Hypothalamus (tissue), 51 donors: ENCODE measurements at places on chromosomes 2 and 18.

- DNase-seq = no peak
Measured at GRCh38 chr2:217090024-217090473, 230.2 kb upstream of the TNP1 start.

- no peak for DNase-seq
Measured at GRCh38 chr2:215105607-215106354, 32.6 kb downstream of the ABCA12 start.

GRCh38 chr2:179049546-179050311, at the start of gene CCDC141:
Gene CCDC141 (minus strand): TSS chr2:179050137. CDS start chr2:179049941, 196 bp downstream.
- DNase-seq = no peak

DNA sequence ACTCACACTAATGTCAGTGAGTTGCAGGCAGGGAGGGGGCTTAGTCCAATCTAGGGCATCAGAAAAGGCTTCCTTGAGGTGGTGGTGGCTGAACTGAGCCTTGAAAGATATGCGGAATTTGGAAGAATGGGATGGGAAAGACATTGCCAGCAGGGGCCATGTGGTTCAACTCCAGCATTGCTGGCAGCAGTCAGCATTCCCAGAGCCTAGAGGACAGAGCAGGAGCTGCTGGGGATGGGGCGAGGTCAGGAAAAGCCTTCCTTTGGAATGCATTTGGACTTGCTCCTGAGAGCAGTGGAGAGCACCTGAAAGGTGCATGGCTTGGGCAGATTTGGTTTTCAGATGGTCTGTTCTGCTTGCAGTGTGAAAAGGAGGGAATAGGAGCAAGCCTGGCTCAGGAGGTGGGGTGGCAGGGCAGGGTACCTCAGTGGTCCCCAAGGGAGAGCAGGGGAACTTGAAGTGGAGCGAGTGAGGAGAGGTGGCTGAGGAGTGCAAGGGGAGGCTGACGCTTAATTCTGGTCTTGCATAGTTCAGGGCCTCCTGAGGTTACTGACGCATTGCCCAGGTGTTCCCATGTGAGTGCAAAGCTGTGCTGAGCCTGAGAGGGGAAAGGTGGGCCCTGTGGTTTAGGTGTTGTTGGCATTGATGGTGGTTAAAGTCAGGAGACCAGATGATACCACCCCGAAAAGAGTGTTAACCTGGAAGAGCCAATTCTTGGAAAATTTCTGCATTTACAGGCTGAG, 112.1 kb upstream of the MGAT5 start:
- no peak for DNase-seq

GRCh38 chr2:96895746-96896651, 26.1 kb upstream of the SEMA4C start:
- DNase-seq = no peak
